Liver (tissue), 10 donors: ENCODE measurements at places on chromosomes 16 and 17. TPM values are rescaled to one million over a fixed set of nuclear protein-coding genes. Genes with fewer than 3 reads are reported as not detected.

EPX gene
- total RNA-seq, result not detected

GPR179 gene
- total RNA-seq, result 0.05 TPM

KRTAP16-1 gene
- not detected for total RNA-seq

TBX2 gene
- 2.4 TPM for total RNA-seq

TMEM132E gene
- 0.25 TPM for total RNA-seq

ATP2A1 gene
- total RNA-seq, result 0.17 TPM

CIBAR2 gene
- not detected for total RNA-seq

MILR1 gene
- 3.8 TPM for total RNA-seq

ZG16B gene
- total RNA-seq, result 0.33 TPM

SEZ6L2 gene
- total RNA-seq, result 0.37 TPM

DNA sequence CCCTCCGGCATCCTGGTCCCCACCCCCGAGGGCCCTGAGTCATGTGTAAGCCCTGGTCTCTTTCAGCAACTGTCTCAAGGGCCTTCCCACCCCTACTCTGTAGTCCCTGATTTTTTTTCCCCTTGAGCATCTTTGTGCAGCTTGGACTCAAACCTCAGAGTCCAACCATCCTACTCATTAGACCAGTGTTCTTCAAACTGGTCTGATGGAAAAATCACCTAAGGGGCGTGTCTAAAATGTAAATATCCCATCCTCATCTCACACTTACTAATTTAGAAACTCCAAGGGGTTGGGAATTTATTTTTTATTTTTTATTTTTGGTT, 624 bp downstream of the G6PC3 start:
- DNase-seq, result no peak

DNA sequence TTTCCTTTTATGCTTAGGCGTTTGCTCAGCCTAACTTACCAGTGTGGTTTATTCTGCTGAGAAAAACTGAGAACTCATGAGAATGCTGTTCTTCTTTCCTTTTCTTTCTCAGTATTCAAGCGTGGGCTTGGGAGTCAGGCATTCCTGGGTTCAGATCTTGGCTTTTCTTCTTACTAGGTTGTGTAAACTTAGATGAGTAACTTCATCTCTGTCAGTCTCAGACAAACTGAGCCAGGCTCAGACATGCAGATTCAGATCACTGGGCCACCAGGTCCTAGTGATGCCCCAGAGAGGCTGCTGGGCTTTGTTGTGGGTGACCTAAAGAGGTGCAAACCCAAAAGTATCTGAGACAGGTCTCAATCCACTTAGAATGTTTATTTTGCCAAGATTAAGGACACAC, 95.8 kb upstream of the MPHOSPH6 start:
- no peak for DNase-seq

- DNase-seq, result no peak
These were observed 28.9 kb upstream of the MAP3K14 start for GRCh38 chr17:45345554-45346215.

DNA sequence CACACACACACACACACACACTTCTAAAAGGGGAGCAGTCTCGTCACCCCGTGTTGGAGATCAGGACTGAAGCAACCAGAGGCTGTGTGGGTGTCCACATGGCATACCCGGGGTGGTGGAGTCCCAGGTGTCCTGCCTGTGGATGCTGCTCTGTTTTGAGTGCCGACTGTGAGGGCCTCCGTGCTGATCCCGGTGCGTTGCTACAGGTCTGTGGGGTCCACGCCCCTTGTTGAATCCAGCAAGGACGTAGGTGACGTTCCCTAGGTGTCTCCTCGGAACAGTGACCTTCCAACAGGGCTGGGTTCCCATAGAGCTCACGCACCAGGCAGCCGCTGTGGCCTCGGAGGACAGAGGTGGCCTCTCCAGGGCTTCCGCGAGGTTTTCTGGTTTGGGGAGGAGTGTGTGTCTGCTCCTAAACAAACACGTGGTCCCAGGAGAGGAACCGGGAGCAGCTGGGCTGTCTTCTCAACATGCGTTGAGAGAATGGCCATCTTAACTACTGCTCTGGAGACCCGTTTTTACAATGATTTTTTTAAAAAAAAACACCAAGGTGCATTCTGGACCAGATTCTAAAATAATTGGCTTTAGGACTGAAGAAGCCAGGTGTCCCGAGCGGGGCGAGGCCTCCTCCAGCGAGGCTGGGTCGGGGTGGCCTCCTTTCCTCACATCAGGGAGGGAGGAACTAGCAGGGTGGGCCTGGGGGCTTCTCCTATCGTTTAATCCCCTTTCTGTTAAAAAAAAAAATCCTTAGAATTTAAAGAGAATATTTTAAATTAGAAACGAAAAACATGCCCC, 100.6 kb upstream of the ZNF750 start:
- DNase-seq, result no peak

GRCh38 chr16:85173981-85174751, 61.9 kb upstream of the CIBAR2 start:
- no peak for DNase-seq

GRCh38 chr16:8704098-8704497, 29.7 kb downstream of the ABAT start:
- no peak for DNase-seq

- no peak for DNase-seq
These were observed 25.2 kb downstream of the ADGRG5 start for GRCh38 chr16:57567691-57568090.

DNA sequence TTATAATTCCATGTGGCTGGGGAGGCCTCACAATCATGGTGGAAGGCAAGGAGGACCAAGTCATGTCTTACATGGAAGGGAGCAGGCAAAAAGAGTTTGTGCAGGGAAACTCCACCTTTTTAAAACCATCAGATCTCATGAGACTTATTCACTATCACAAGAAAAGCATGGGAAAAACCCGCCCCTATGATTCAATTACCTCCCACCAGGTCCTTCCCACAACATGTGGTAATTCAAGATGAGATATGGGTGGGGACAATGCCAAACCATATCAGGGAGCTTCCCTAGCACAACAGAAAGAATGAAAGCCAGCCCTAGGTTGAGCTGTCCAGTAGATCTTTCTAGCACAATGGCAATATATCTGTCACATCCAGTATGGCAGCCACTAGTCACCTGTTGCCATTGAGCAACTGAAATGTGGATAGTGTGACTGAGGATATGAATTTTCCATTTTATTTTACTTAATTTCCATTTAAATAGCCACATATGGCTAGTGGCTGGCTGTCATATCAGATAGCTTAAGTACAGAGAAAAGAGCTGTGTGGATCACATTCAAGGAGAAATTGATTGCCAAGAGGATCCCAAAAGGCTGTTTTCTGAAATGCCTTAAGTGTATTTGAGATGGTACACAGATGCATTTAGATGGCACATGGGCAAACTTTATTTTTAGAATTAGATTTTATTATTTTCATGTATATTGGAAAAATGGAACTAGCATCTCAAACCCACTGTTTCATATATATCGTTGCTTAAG, 273.0 kb downstream of the GRIN2A start:
- no peak for DNase-seq

- no peak for DNase-seq
These were observed 121.6 kb upstream of the ANKFN1 start for GRCh38 chr17:56031636-56032035.

DNA sequence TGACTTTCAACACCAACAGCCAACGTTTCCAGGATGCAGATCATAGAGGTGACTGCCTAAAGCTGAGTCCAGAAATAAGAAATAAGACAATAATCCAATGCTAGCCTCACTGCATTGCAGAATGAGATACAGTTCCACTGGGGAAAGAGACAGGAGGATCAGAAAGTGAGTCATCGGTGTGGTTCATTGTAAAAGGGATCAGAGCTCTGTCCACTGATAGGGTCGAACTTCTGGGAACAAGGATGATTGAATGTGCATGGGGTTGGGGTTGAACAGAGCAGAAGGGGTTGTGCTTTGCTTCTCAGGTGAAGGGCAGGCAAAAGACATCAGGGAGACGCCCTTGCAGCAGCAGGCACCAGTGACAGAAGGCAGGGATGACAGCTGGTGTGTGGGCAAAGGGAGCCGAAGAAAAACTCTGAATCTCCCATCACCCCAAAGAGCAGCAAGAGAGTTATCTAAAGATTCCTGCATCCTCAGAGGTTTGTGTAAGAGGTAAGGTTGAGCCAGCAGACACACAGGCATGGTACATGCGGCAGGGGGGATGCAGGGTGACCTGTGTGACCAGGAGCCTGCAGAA, 16.4 kb downstream of the CLEC10A start:
- no peak for DNase-seq

- no peak for DNase-seq
These were observed 12.4 kb downstream of the SLC47A2 start for GRCh38 chr17:19703828-19704613.

- DNase-seq, result no peak
These were observed 38.9 kb downstream of the COX4I1 start for GRCh38 chr16:85838381-85838780.

DNA sequence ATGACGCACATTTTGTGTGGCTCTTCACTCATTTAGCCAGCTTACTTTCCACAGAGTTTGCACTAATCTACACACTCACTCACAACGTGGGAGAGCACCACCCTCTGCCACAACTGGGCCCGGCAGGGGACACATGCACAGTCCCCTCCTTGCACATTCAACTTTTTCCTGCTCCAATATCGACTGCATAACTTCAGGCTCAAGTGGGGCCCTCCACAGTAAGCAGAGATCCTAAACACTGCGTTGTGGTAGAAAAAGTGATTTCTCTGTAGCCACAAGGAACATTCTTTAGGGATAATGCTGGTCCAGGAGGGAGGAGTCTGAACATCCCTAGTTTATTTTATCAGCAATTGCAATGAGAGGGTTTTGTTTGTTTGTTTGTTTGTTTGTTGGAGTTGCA, 40.0 kb downstream of the MRPS23 start:
- DNase-seq, result no peak

GRCh38 chr16:2071454-2072202, 23.8 kb downstream of the TSC2 start:
- DNase-seq, result no peak

DNA sequence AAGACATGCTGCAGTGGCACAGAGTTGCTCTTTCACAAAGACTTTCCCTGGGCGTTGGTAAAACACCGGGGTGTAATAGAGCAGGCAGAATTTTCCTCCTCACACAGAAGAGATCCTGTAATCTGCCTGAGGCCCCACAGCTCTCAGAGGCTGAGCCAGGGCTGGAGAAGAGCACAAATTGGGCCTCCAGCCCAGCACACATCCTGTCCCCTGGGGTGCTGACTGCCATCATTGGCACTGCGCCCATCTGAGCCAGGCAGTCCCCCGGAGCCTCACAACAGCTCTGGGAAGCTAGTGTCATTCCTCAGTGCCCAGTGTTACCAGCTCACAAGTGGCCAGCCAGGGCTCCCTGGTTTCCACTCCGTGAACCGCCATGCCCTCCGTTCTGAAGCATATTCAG, 119.4 kb downstream of the SOCS1 start:
- no peak for DNase-seq

DNA sequence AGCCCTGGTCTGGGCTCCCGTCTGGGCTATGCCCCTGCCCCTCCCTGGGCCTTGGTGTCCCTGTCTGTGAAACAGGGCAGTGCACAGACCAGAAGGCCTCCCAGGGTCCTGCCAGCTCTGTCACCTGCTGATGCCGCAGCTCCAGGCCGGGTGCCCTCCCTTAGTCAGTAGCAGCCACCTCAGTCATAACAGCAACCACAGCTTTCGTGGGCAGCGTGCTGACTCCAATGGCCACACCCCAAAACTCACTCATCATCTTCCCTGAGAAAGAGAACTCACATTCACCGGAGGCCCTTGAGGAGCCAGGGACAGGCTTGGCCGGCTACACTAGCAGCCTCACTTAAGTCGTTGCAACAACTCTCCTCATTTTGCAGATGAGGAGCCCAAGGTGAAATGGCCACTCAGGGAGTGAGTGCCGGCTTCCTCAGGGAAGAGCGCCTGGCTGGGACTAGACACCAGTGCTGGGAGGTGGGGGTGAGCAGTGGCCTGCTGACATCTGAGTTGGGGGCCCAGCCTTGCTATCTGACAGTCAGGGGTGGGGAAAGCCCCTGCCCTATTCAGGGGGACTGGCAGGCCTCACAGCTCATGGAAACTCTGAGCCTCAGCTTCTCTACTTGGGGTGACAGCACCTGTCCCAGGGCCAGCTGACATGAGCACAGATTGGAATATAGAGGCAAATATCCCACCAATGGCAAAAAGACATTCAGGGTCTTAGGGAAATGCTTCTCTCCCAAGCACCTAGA, 22.6 kb downstream of the SLC5A10 start:
- DNase-seq, result no peak

DNA sequence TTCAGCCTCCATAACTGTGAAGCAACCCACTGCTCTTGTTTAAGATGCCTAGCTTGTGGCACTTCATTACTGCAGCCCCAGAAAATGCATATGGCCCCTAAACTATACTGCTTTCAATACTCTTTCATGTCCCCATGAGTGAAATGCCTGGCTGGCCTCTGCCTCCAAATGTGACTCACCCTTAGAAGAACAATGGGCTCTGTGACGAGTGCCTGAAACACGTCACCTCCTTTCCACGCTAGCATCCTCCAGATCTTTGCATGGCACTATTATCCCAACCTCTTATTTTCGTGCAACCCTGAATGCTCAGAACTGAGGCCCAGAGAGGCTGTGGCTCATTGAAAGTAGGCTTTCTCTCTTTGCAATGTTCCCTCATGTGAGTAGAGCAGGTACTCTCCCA, 233.1 kb downstream of the CBLN1 start:
- no peak for DNase-seq

DNA sequence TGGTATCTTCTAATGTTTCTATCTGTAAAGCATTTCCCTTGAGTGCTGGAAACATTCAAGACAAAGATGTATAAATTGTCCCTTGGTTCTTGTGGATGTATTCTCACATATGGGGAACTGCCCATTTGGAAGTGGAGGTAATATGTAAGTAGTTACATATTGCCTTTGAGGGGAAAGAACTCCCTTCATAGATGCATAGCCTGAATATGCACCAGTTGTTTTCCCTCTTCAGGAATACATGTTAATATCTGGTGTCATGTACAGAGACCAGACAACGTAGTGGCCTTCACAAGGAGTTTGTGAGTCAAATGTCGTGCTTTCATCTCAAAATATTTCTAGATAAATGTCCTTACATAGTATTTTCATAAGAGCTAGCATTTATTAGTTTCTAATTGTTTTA, 213.5 kb downstream of the BCAS3 start:
- DNase-seq, result no peak

- no peak for DNase-seq
These were observed 127.4 kb downstream of the IRF8 start for GRCh38 chr16:86026171-86026910.

GRCh38 chr16:9094011-9094846, 2.8 kb downstream of the HAPSTR1 start:
- no peak for DNase-seq

GRCh38 chr17:49997301-49997650, 2.3 kb upstream of the DLX3 start:
- no peak for DNase-seq
